ENCODE measurements at places on chromosomes 6 and 20.
A peak's percentile ranks its signal among the peaks of the same experiment; 100 is the strongest.

DNA sequence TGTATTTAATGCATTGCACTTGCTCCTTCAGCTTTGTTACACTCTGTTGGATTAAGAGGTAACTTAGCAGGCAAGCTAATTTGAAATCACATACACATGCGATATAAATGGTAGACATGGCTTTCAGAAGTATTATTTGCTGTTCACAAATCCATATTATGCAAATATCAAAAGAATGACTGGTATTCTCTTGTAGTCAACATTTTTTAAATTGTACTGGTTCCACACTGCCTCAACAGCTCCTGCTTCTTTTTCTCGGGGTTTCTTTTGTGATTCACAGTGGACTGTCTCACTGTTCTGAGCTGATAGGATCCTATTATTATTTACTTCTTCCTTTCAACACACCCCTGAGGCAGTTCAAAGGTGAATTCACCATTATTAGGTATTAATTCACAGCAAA, 927.4 kb downstream of the KIF16B start:
- DNase-seq: no peak

- no peak for DNase-seq
Measured at GRCh38 chr6:128443553-128443952, 76.8 kb downstream of the PTPRK start.

DNA sequence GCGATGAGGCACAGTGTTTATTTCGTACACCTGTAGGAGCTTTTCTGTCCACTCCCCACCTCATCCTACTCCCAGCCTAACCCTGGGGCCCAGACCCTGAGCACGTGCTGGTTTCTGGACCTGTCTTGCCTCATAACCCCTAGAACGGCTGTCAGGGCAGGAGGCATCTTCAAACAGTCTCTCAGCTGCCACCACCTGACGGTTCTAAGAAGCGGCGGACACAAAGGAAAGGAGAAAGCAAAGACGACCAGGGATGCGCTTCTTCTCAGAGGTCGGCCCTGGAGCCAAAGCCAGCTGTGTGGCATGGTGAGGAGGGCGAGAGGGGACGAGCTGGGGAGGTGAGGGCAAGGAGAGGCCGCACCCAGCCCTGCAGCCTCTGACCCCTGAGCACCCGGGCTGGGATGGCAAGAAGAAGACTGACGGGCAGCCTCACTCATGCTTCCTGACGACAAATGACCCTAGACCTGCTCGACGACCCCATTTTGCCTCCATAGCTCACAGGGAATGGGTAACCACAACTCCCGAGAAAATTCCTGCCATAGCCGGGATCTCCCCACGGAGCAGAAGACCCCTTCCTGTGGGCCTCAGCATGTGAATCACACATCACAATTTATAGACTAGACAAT, 62.1 kb downstream of the WDR27 start:
- no peak for DNase-seq

DNA sequence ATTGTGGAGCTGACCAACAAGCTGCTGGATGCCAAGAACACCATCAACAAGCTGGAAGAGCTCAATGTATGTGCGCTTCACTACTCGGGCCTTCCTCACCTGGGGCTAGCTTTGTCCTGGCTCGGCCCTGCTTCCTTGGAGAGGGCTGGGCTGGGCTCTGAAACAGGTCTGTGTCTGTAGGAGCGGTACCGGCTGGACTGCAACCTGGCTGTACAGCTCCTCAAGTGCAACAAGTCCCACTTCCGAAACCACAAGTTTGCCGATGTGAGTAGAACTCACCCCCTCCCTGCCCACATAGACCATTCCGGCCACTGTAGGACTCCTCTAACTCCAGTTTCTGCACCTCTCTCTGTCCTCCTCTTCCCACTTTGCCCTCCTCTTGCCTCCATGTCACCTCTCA, 6.7 kb downstream of the LRRC73 start:
- no peak for DNase-seq

GRCh38 chr20:37859406-37860171, 43.3 kb upstream of the VSTM2L start:
- no peak for DNase-seq

DNA sequence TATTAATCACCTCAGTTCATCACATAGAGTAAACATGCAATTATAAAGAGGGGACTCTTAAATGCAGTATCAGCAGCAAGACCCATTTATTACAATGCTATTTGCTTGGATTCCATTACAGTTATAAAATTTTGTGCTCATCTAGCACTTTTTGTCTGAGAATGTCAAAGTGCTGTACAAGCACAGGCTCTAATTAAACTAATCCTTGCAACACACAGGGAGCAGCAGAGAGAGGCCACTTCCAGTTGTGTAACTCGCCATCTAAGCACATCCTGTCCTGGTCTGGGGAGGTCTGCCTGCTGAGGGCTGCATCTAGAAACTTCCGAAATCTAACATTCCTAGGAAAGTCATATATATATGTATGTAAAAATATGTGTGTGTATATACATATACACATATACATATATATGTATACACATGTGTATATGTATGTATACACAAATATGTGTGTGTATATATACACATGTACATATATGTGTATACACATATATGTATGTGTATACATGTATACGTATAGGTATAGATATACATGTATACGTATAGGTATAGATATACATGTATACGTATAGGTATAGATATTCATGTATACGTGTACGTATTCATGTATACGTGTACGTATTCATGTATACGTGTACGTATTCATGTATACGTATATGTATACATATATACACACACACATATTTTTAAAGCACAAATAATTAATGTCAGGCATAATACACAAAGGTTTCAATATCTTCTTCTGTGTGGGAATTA, 136.4 kb upstream of the JARID2 start:
- peak; percentile 30 for DNase-seq

DNA sequence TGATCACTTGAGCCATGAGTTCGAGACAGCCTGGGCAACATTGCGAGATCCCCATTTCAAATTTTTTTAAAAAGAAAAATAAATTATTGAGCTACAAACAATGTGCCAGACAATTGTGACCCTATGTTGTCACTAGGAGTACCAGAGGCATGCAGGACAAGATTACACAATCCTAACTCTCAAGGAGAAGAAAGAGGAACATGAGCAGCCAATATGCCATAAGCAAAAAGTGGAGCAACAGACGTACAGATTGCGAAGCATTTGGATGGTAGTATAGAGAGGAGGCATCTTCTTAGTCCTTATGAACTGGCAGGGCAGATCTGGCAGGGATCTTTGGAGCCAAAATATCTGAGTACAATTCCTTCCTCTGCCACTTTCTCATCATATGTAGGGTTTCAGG, 156.4 kb downstream of the OR2B2 start:
- DNase-seq: no peak

- no peak for DNase-seq
Measured at GRCh38 chr20:6595704-6596103, 171.8 kb upstream of the BMP2 start.

DNA sequence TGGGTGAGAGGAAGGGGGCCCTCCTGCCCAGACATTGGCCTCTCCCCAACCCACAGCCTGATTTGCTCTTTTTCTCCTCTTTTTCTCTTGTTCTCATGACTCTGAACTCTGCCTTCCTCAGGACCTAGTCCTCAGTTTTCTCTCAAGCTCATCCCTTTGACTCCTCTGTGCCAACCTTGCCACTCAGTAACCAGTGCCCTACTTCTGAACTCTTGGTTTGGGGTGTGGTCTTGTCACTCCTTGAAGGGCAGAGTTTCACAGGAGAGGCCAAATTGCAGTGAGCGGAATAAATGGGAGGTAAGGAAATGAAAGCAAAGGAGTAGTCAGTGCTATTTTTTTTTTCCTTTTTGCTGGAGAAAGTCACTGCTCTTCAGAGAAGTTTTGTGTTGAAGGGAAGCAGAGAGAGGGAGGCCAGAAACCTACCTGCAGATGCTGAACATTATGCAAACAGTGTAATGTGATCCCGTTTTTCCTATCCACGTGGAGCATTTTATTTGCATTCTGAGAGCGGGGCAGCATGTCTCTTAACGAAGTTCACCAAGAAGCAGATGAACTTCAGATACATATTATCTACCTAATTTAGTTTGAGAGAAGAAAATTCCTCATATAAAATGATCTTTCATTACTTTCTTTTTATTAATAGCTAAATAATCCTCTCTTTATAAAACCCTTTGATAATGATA, 26.9 kb downstream of the CFAP61 start:
- no peak for DNase-seq

- DNase-seq: no peak
Measured at GRCh38 chr6:52424513-52424912, 4.4 kb downstream of the EFHC1 start.

DNA sequence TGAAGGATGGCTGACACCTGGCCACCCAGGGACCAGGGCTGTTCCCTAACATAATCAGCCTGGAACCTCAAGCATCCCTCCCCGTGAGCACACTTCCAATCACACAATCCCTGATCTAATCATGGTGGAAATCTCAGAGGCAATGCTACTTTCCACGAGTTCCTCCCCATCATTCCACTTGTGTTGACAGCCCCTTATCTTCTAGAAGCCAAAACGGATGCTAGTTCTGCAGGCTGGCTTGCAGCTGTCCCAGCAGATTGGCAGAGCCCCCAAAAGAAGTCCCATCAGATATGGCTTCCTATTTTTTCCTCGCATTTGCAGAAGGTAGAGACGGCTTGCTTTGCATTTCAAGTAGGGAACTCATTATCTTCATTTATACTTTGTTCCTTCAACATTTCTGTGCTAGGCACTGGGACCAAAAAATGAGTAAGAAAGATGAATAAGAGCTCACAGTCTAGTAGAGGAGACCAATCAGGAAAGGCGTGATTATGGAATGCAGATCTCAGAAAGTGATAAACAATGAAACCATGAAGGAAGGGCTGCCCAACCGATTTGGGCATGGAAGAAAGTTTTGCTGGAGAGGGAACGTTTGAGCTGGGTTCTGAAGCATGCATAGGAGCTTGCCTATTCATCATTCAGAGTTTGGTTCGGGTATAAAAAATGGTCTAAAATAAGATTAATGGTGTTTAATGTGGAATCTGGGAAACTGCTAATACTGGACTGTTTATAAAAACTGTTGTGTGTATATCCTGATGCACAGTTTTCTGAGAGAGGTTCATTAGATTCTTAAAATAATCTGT, 44.6 kb upstream of the TBC1D7 start:
- DNase-seq: no peak

GRCh38 chr20:31815408-31816188, 3.6 kb upstream of the MYLK2 start:
- no peak for DNase-seq

DNA sequence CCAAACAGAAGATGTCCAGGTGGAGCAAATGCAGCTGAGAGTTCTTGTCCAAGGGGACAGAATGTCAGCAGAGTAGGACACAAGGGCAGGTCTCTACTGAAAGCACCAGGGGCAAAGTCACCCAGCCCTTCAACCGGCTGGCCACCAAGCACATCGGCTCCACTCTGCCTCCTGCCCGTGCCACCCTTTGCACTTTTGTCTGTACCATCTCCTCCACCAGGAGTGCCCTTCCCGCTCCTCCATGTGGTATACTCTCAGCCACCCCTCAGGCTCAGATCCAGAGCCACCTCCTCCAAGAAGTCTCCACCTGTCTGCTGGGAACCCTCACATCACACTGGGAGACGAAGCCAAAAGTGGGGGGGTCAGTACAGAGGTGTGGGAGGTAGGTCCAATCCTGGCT, 4.1 kb upstream of the HSPA12B start:
- no peak for DNase-seq

- DNase-seq: no peak
Measured at GRCh38 chr6:152151920-152152319, 344.4 kb downstream of the ESR1 start.

GRCh38 chr6:149934249-149935156, 7.3 kb upstream of the ULBP2 start:
- DNase-seq: peak; percentile 73

- no peak for DNase-seq
Measured at GRCh38 chr20:3857405-3857804, 10.8 kb downstream of the MAVS start.

DNA sequence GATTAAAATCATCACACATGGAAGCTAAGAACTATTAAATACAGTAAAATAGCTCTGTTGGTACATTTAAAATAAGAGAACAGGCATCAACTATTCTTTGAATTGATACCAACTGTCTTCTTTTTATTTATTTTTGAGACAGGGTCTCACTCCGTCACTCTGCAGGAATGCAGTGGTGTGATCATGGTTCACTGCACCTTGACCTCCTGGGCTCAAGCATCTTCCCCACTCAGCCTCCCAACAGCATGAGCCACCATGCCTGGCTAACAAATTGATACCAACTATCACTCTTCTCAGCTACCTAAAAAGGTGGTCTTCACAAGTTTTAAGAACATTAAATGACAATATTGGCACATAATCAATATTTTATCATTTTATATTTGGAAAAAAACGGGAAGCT, 7.8 kb upstream of the PNISR start:
- peak; percentile 70 for DNase-seq

DNA sequence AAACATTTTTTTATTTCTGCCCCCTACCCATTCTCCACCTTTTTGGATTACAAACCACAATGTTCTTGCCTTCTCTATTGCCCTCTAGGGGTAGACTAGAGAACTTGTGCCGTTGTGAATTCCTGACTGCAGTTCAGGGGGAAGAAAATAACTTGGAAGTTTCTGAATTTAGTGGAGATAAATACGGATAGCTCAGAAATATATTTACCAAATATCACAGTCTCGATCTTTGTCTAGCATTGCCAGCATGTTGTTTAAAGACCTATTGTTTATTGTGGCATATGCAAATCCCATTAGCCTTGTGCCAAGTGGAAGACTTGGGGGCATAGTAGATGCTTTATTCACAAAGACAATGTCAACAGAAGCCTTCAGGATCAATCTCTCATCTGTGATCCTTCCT, 154.1 kb upstream of the MMS22L start:
- no peak for DNase-seq

GRCh38 chr6:7051780-7052442, 55.9 kb upstream of the RREB1 start:
- peak; percentile 84 for DNase-seq

DNA sequence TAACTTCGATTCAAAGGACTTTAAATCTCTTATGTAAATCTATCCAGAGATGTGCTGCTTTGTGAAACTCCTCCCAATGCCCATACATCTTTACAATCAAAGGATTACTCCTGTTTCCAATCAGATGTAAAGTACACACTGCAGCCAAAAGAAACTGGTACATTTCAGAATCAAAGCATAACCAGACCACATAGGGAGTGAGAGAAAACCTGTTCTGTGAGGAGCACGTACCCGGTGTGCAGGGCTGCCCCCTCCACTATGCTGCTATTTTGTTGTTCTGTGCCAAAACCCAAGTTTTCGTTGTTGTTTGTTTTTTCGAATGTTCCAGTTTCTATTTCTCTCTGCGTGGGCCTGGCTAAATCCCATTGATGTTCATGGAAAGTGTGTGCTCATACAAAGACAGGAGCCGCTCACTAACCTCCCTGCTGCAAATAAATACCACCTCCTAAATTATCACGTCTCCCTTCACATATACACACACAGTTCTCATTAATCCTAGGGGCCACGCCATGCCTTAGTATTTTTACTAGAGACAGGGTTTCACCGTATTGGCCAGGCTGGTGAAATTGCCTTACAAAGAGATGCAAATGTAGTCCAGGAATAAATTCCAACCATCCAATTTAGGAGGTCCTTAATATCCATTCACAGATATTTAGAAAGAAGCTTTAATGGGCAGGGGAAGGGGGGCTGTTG, 52.9 kb downstream of the ATP9A start:
- peak; percentile 15 for DNase-seq

- DNase-seq: peak; percentile 80
Measured at GRCh38 chr6:82363428-82364086, at the start of gene TPBG. TSS of gene TPBG (plus strand) at chr6:82363817. CDS start at chr6:82364962, 1,145 bp downstream.
